Activated T-helper 2 cell treated with anti-CD3 and anti-CD28 coated beads, Interferon-gamma antibody, Interleukin-2, Interleukin-4, amounts not matched to agents 10 μg/mL and 5 μg/mL and 100 μg/mL, durations not matched to agents 14 hours and 24 hours and 36 hours (primary cell): ENCODE measurements at places on chromosomes 4 and X.

DNA sequence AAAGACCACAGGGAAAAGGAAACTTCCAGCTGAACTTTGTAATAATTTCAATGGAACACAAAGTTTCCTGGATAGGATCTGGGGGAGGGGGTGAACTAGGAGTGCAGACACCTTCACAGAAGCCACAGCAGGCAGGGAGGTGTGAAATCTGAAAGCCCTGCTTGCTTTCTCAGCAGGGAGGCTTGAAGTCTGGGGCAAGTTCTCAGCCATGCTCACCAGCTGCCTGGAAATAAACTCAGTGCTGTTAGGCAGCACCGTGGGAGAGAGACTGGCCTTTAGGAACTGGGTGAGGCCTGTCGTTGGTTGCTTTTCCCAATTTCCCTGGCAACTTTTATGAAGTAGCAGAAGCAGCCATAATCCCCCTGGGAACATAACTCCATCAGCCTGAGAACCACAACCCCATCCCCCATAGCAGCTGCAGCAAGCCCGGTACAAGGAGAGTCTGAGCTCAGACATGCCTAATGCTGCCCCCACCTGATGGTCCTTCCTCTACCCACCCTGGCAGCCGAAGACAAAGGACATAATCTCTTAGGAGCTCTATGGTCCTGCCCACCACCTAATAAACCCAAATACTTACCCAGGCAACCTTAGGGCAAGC lies 39.2 kb upstream of the NMU start:
- DNase-seq, result no peak

- no peak for DNase-seq
Observed at GRCh38 chr4:87633243-87633642, 16.8 kb upstream of the DMP1 start.

DNA sequence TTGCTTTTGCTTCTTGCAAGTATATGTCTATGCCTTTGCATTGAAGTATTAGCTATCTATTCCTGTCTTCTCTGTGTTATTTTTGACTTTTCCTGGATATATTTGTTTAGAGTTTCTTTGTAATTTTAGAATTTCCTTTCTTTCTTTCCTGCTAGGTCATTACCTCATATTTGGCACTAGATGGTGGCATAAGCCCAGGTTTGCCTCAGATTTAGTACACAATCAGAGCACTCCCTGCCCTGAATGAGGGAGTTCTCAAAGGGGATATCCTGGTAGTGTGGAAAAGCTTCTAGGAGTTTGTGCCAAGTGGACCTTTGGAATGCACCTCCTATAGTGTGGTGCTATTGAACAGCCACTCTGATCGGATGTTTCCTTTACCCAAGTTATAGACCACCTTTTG lies 181.6 kb downstream of the UGT8 start:
- no peak for DNase-seq

DNA sequence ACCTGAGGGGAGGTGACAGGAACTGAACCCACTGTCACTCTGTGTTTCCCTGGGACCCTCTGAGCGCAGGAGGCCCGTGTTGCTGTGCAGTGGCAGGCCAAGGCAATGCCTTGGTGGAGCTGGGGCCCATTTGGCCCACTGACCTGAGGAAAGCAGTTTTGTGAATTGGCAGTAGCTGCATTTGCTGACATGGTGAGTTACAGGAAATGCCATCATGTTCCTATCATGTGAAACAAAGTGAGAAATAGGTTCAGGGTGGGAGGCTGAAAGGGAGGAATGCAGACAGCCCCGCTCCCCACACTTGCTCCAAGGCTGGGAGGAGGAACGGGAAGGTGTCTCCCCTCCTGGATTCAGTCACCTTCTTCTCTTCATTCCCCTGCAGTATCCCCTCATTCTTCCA lies 146.1 kb downstream of the PTTG2 start:
- DNase-seq, result no peak

DNA sequence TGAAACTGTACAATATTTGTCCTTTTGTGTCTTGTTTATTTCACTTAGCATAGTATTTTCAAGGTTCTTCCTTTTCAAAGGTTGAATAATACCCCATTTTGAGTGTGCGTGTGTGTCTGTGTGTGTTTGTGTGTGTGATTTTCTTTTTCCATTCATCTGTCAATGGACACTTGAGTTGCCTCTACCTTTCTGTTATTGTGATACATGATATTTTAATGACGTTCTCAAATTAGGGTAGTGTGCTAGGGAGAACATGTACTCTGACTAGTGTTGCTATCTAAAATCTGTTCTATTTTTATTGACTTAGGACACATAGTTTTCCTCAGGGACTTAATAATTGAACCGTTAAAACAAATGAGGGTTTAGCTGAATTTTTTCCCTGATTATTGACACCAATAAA lies 9.9 kb downstream of the MMRN1 start:
- no peak for DNase-seq

DNA sequence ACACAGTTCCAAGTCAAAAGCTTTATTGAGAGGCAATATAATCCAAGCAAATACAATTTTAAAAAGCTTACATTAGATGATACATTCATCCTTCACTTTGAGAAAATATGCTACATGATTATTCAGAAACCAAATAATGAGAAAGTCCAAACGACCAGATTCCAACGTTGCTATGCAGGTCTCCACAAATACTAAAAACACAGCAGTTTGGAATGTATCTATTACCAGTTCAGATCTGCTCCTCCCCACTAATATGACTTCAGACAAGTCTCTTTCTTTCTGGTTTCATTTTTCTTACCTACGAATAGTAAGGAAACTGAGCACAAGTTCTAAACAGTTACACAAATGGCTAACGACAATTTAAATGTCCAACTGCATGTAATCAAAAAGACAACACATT lies 9.5 kb downstream of the NAF1 start:
- no peak for DNase-seq

DNA sequence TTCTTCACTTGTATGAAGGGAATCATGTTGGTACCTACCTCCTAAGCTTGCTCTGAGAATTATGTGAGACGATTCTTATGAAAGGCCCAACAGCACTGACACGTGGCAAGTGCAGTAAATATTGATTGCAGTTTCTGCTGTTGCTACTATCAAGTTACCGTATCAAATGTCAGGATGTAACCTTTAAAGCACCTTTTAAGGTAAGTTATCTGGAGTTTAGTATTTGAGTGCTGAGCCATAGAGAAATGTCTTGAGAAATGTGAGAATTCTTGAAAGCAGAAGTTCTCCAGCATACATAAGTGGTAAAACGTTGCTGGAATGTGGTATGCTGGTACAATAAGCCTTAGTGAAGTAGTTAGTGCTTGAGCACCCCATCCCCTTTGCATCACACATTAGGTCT lies 90.4 kb downstream of the PHOX2B start:
- no peak for DNase-seq

GRCh38 chr4:180280726-180281297 lies 1962.4 kb upstream of the TENM3 start:
- no peak for DNase-seq

- DNase-seq, result no peak
Observed at GRCh38 chrX:18377796-18378195, 23.3 kb upstream of the SCML2 start.

DNA sequence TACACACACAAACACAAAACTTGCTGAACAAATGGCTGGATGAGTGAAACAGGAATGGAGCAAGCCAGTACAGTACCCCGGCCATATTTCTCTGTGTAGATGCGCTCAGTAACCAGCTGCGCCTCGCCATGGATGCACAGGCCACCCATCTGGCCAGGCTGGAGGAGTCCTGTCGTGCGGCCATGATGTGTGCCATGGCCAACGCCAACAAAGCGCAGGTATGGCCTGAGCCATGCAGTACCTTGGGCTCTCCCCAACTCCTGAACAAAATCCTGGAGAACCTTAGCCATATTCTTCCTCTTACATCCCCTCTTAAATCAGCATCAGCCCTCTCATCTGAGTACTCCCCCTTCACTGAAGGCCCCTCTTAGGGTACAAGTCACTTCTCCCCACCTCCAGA lies 4.4 kb downstream of the HSD17B10 start:
- no peak for DNase-seq

DNA sequence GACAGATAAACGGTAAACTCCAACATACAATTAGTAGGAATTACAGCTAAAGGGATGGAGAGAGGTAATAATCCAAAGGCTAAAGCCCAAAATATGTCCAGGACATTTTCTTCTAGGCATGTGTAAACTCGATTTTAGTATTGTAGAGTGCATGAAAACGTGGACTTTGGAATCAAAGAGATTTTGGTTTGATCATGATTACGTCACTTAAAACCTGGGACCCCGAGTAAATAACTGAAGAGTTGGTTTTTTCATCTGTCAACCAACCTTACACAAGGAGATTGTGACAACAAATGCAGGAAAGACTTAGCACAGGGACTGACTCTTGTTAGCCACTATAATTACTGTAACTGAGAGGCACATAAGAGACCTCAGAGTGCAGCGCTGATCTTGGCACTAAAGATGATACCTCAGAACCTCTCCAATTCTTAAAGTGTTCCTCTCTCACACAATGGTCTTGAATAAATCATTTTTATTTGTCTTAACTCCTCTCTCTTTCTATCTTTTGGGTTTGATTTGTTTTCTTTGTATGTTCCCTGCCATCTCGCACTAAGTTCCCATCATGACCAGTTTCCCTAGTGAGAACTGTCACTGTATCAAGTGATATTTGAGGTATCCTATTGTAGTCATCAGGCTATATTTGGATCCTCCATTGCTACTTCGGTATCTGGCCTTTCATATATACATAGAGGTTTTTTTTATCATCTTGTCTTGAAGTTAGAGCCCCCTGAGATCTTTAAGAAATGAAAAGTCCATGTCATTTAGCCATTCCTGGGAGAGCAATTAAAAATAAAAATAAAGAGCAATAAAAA lies 32.2 kb upstream of the MSL3 start:
- DNase-seq, result no peak

DNA sequence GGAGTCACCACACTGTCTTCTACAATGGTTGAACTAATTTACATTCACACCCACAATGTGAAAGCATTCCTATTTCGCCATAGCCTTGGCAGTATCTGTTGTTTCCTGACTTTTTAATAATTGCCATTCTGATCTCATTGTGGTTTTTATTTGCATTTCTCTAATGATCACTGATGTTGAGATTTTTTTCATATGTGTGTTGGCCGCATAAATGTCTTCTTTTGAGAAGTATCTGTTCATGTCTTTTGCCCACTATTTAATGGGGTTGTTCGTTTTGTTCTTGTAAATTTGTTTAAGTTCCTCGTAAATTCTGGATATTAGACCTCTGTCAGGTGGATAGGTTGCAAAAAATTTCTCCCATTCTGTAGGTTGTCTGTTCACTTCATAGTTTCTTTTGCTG lies 519.1 kb downstream of the STPG2 start:
- DNase-seq, result no peak

DNA sequence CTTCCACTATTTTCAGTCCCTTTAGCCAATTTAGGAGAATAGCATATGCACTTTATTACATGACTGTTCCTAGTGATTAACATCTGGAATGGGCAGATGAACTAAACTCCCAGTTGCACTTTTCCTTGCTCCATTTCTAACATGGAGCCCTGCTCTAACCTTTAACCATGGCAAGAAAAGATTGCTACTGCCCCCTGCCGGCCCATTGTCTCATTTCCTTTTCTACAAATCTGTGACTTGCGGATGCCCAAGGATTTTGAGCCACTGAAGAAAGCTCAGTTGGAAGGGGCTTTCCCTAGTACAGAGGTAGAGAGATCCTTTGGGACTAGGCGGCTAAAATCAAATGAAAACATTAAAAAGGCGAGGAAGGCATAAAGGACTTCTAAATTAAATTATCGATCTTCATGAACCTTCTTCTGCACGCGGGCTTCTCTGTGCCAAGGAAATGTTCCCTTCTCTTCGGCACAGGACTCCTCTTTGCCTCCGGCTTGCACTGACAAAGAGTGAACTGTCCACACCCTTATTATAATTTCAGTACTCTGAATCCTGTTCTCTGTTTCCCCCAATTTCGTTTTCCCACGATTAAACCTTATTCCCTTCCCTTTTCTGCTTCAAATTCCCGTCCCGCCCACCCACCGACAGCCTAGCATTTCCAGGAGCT lies 577 bp upstream of the GLRA2 start:
- DNase-seq, result peak; percentile 12

- DNase-seq, result no peak
Observed at GRCh38 chr4:161393602-161394001, 770.2 kb downstream of the FSTL5 start.

DNA sequence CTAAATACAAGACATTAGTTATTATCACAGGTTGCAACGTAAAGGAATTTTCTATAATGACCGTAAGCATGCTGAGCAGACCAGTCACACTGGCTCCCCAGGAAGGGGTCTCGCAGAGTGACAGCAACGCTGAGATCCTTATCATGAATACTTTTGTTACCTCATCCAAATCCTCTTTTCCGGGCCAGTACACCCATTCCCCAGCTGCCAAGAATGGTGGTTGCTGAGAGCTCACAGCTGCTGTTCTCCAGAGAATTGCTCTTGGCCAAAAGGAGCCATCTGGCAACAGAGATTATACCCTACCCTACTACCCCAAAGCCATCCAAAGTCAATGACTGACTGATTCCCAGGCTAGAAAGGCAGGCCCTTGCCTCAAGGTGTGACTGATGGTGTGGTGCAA lies 91.6 kb downstream of the FUNDC1 start:
- no peak for DNase-seq

- DNase-seq, result no peak
Observed at GRCh38 chrX:44989995-44990770, 117.2 kb downstream of the KDM6A start.

DNA sequence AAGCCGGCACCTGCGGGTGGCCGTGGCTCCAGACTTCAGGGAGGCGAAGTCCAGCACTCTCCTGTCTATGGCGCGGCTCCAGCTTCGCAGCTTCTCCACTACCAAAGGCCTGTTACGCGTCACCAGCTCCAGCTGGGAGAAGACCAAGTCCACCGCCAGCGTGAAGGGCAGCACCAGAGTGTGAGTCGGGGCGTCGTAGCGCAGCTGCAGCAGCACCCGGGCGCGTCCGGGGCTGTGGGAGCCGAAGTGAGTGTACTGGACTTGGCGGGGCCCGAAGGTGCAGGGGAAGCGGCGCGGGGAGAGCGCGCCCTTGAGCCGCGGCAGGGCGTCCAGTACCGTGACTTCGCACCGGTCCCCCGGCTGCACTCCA lies 444 bp downstream of the FREM3 start:
- DNase-seq, result no peak

DNA sequence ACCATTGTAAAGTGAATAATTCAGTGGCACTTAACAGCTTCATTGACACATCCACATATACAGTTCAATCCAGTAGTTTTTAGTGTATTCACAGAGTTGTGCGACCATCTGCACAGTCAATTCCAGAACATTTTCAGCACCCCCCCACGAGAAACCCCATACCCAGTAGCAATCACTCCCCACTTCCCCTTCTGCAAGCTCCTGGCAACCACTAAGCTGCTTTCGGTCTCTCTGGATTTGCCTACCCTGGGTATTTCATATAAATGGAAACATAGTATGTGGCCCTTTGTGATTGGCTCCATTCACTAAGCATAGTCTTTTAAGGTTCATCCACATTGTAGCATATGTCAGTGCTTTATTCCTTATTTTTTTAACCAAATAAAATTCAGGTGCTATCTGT lies 10.0 kb downstream of the MSL3 start:
- DNase-seq, result no peak
